BE2C (cell line): ENCODE measurements at places on chromosomes 2 and 18.

GRCh38 chr2:100928235-100928634 is 73.9 kb upstream of the RPL31 start:
- DNase-seq, result no peak

- DNase-seq, result no peak
These were observed 305.3 kb downstream of the PARD3B start for GRCh38 chr2:204850581-204850980.

DNA sequence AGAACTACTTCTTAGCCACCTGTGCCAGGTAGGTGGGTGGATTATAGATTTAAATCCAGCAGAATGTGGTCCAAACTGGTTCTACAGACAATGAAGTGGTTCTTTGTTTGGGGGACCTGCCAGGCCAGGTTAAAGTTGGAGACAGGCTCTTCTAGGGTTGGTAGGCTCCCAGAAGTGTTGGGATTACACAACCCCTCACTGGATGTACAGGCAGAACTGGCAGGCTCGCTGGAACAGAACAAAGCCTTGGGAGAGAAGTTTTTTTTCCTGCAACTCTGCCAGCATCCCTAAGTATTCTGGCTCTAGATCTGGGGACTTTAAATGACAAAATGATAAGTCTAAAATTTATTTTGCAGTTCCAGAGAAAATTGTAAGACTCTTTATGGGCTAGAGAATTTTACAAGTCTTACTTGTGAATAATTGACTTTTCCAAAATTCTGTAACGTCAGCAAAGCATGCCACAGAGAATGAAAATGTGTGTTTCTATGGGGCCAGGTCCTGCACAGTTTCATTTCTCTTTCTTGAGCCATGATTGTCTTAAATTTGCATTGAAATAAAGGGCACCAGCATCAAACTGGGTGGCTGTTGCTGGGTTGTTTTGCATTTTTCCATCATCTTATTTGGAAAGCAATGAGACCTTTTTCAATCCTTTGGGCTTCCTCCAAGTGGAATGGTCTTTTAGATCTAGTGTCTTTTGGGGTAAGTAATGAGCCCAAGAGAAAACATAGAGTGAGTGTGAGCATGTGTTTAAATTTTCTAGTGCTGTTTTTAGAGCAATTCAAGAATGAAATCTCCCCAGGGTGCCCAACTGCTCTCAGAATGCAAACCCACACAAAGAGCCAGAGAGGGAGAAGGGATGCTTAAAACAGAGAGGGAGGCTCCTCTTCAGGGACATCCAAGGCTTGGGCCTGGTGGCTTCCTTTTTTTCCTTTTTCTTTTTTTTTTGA is 32.4 kb upstream of the ATL2 start:
- no peak for DNase-seq

DNA sequence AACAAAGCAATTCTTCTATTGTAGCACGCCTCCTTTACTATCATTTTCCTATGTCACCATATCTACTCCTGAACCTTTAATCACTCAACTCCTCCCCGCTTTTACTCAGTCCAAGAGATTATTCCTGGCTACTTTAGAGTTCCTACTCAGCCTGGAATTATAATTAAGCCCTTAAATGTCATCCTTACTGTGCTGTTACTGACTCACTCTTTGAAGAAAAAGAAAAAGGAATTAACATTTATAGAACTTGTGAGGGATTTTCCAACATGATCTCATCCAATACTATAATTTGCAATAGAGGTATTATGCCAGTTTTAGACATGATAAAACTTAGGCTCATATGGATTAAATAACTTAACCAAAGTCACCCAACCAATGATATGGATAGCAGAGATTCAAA is 61.7 kb downstream of the CCDC88A start:
- DNase-seq, result no peak

- DNase-seq, result no peak
These were observed 5.9 kb upstream of the PARD6G start for GRCh38 chr18:80253236-80253635.
